NCI-H1436 (cell line): ENCODE measurements at places on chromosomes 11 and 22.

DNA sequence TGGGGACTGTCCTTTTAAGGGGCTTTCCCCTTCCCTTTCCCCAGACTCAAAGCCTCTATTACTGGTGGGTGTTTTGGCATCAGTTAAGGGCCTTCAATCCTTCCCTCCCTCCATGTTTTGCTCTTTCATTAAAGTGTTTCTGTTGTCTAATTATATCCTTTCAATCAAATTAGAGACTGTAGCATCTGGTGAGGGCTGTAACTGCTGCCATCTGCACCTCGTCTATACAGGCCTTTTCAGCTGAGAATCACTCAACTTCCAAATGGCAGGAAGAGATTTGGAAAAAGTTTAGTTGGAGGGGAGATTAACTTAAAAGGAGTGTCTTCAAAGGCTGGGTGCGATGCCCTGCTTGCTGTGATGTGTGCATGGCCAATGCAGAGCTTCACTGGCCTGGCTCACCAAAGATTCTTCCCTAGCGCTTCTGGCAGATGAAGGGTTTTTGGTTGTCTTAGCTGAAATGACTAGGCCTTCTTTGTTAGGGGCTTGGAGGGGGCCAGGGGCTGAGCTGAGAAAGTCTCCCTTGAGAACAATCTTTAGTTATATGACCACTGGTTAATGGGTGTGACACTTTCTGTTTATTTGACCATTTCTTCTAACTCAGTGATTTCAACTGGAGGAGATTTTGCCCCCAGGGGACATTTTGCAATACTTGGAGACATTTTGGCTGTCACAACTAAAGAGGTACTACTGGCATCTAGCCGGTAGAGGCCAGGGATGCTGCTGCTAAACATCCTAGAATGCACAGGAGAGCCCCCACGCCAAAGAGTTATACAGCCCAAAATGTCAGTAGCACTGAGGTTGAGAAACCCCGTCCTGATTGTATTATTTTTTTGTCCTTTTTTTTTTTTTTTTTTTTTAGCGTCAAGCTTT is 7.5 kb downstream of the KREMEN1 start:
- DNase-seq, result no peak

GRCh38 chr11:60303661-60304060 is 23.2 kb downstream of the MS4A4A start:
- DNase-seq, result no peak

DNA sequence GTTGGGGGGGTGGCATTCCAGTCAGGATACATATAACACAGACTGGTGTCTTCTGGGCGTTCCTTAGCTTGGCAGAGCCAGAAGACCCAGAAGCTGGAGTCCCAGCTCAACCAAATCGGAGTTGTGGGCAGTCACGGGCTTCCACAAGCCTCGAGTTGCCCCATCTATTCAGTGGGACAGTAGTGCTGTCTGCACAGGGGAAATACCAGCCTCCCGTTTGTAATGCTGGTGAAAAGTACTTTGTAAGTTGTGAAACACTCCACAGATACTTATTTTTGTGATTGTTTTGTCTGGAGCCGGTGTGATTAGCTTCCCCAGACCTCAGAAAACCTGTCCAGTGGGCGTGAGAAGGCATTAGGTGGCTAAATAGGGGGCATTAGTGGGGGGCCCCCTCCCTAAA is 13.6 kb downstream of the DGKZ start:
- DNase-seq, result no peak

DNA sequence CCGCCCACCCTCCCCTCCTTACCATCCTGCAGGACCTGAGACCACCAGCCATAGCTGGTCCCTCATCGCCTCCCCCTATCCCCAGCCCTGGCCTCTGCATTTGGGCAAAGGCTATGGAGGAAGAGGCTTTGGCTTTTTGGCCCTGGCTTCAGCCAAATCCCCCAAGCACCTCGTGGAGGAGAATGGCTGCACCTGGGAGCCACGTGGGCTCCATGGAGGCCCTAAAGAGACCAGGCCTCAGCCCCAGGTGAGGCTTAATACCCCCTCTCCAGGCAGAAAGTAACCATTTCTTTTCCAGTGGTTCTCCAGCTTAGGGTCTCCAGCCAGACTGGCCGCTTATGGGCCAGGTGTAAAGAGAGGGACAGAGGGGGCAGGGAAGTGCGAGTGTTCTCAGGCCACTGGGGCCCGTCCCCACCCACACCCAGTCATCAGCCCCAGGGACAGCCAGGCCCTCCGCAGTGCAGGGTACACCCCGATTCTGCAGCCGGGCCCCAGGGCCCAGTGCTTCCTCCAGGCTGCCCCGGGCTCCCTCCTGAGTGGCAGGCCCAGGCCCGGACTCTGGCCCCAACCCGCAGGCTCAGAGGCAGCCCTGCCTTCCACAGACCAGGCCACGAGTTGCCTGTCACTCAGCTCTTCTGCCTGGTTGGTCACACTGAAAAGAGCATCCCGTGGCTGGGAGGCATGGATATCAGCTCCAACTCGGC is 26.4 kb downstream of the CDKN1C start:
- DNase-seq, result no peak

DNA sequence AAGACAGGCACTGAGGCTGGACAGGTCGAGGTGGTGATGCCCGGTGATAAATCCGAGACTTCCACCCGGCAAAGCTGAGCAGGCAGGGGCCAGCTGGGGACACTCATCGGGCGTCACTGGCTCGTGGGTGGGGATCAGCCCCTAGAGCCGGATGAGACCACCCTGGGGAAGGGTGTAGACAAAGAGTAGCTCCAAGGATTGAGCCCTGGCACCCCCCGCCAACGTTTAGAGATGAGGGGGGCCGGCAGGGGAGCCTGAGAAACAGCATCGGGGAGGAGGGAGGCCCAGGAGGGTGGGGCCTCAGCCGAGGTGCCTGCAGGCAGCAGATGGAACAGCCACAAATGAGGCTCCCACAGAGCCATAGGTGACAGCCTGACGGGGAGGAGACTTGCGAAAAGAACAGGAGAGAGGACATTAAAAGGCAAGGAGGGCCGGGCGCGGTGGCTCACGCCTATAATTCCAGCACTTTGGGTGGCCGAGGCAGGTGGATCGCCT is 27.4 kb upstream of the CBX7 start:
- DNase-seq, result no peak

- no peak for DNase-seq
These were observed 606.7 kb upstream of the LRRC4C start for GRCh38 chr11:42066113-42066512.

DNA sequence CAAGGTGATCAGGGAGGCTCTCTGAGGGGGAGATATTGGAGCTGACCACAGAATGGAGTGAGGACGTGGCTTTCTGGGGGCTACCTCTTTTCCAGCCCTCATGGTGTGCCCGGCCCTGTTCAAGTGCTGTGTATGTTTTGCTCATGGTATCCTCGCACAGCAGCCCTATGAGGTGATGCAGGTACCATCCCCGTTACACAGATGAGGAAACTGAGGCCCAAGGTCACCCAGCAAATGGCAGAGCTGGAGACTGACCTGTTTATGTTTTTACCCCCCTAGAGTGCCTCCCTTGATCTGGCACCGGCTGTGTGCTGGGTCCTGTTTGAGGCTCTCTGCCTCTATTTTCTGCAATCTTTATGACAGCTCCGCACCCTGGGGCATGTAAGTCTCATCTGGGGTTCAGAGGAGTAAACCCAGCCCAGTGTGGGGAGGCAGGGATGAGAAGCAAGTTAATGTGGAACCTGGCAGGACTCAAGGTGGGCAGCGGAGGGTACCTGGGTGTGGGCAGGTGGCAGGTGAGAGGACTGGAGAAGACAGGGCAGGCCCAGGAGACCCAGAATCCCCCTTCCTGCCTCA is 20.8 kb downstream of the SGSM1 start:
- DNase-seq, result no peak

DNA sequence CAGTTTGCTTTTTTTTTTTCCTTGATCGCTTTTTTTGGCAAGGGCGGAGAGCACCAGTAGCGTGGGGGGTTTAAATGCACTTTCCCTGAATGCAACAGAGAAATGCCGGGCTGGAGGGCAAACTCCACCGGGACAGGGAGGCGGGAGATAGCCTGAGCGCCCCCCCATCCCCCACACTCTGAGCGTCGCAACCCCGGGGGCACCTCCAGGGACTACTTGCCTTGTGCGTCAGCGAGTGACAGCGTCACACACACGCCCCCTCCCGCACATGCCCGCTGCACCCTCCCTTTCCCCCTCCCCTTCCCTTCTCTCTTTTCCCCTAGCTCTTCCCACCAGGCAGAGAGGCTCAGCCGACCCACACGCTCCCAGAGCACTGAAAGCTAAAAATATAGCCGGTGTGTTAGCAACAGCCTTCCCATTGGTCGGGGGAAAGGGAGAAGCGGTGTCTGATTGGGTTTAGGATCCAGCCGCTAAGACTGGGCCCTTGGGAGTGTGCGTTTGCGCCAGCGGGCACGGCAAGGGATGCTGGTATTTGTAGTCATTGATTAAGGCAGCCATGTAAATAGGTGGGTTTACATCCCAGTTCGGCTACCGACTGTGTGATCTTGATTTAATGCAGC is 1.7 kb upstream of the TOB2 start:
- DNase-seq, result peak; percentile 99

DNA sequence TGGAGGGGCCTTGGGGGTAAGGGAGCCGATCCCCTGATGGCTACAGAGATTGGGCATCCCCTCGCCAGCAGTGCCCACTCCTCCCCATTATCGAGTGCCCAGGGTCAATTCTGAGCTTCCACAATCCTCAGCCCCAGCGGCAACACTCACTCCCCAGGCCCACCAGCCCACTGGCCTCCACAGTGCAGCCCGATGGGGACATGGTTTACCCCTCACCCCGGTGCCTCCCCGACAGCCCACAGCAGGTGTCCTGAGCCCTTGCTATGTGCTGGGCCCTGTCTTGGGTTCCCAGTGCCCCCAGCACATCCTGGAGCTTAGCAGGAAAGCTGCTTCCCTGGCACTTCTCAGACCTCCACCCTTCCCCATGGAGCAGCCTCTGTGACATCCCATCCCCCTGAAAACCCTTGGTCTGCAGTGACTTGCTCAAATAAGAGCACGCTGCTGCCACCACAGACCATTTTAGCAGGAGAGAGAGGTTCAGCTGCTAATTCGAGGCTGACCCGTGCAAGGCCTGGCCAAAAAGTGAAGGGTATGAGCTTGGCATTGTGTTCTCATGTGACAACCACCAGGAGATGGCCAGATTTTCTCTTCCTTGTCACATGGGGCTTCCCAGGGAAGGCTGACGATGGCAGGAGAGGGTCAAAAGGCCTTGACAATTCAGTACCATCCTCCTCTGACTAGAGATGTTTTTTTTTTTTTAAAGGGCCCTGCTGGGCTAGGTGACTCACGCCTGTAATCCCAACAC is 23.6 kb downstream of the KCNJ4 start:
- DNase-seq, result no peak

GRCh38 chr11:728901-729491 is 18.3 kb upstream of the TALDO1 start:
- no peak for DNase-seq
